RKO (cell line): ENCODE measurements at places on chromosomes 5 and 9.

DNA sequence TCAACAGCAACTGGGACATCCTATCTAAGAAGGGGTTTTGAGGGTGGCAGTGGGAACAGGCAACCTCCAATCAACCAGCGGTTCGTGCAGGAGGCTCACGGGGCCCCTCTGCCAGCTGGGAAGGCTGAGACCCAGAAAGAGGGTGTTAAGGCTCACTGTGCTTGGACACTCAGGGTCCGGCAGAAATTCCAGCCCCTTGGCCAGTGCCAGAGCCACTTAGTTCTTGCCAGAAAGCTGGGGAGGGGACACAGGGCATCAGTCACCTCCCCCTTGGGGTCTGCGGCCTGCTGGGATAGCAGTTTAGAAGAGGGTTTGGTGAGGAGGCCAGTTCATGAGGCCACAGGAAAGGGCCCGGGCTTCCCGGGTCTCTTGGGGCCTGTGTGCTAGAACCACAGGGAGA is 20.5 kb downstream of the ADGRD2 start:
- no peak for DNase-seq

GRCh38 chr5:69416180-69416579 is 1.3 kb downstream of the MARVELD2 start:
- no peak for DNase-seq

DNA sequence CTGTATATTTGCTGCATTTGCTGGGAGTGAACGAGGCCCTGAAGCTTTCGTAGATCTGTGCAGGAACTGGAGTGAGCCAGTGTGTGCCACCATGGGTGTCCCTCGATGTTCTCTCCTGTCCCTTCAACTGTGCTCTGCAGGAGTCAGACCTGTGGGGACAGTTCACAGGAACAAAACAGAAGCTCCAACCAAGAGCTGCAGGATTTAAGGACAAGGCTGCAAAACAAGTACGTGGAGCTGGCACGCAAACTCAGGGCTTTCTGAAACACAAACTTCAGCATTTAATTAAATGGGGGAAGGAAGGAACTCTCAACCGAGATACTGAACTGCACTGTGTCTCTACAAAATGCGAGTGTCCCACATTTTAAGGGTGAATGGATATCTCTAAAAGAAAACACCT is 24.2 kb downstream of the BASP1 start:
- no peak for DNase-seq

DNA sequence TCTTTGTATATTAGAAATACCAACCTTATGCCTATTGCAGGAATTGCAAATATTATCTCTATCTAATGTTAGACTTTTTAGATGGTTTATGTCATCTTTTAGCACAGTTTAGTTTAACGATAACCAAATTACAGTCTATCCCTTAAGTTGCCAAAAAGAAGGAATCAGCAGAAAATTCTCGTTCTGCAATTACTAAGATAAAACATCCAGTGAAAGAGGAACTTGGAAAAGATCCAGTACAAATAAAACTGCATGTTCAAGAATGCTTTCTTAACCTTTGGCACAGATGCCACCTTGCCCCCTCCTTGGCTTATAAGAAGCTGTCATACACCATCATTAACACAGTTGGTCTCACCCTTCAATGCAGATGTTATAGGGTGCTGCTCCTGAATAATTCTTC is 124.0 kb downstream of the SEMA5A start:
- DNase-seq, result no peak

DNA sequence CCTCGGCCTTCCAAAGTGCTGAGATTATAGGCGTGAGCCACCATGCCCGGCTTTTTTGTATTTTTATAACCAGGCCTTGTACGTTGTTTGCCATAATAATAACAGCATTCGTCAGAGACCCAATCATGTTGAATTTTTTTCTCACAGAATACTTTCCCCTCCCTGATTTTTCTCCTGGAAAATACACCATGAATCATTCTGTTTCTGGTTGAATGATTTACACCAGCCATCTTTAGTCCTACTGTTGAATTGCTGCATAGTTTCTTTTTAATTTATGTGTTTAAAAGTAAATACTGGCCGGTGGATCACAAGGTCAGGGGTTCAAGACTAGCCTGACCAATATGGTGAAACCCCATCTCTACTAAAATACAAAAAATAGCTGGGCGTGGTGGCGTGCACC is 3.5 kb downstream of the CNOT8 start:
- no peak for DNase-seq

- no peak for DNase-seq
These were observed 360.7 kb upstream of the CDH10 start for GRCh38 chr5:25005431-25005830.

DNA sequence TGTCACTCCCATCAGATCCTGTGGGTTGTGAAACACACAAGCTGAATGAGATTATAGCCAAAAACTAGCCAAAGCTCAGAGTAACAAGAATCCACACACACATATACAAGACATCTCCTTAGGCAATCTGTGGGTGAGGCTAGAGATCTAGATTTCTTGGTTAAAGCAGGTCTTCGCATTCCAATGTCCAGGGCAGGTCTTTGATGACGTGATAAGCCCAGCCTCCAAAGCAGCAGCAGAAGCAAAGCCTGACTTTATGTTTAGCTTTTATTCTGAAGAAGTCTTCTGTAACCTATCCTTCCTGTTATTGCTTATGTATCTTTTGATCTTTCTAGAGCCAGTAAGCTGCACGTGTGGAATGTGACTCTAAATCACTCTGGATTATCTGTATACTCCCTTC is 199.1 kb upstream of the SLC30A5 start:
- DNase-seq, result no peak

DNA sequence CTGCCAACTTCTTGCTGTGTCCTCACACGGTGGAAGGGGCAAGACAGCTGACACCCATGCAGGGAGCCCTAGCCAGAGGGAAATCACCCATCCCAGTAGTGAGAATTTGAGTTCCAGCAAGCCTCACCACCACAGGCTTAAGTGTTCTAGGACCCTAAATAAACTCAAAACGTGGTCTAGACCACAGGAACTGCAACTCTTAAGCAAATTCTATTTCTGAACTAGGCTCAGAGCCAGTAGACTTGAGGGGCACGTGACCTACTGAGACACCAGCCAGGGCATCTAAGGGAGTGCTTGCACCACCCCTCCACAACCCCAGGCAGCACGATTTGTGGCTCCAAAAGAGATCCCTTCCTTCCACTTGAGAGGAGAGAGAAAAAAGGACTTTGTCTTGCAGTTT is 96.0 kb upstream of the PHF24 start:
- DNase-seq, result no peak

DNA sequence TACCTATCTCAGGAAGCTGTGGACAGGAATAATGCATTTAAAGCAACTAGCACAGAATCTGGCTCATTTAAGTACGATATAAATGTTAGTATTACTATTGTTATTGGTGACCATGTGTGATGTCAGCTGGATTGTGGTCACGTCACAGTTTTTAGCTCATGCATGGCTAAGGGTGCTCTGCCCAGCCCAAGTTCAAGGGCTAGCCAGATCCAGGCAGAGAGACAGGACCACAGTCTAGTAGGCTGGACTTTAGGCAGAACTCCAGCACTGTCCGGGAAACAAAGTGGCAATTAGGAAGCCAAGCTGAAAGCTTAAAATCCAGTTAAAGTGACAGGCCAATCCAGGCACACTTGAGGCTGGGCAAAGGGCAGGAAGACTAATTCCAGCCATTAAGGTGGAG is 273.6 kb downstream of the ADAMTSL1 start:
- DNase-seq, result no peak

GRCh38 chr9:1804128-1804865 is 210.8 kb upstream of the SMARCA2 start:
- no peak for DNase-seq

GRCh38 chr5:149680810-149681221 is 49.3 kb upstream of the PPARGC1B start:
- no peak for DNase-seq

DNA sequence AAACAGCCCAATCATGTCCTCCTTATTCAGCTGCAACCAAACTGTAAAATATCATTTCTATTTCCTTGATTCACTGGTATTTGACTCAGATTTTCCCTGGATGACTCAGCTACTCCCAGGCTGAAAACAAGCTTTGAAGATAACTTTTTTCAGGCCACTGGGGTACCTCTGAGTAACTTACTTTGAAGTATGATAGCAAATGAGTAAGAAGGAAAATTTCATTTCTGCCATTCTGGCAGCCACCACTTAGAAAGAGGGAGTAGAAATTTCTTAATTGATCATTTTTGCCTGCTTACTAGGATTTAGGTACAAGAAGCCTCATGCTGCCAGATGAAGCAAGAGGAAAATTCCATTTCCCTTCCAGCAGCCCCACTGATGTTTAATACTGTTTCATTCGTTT is 247.4 kb downstream of the PRELID2 start:
- DNase-seq, result peak; percentile 87

GRCh38 chr9:12817702-12818101 is 42.9 kb downstream of the LURAP1L start:
- no peak for DNase-seq

DNA sequence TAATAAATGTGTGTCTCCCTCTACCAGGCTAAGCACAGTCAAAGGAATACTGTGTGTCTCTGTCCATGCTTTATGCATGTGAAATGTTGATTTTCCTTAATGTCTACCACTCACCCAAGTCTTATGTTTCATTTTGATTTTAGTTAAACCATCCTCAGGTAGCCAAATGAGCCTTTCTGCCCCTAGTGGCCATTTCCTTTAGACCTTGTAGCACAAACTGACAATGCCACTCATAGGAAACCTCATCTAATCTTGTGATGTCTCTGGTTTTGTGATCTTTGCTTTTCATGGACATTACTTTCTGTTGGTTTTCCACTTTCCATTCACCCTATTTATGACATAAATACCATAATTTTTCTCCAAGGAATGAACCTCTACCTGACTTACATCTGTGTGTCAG is 820.8 kb downstream of the MAT2B start:
- no peak for DNase-seq

DNA sequence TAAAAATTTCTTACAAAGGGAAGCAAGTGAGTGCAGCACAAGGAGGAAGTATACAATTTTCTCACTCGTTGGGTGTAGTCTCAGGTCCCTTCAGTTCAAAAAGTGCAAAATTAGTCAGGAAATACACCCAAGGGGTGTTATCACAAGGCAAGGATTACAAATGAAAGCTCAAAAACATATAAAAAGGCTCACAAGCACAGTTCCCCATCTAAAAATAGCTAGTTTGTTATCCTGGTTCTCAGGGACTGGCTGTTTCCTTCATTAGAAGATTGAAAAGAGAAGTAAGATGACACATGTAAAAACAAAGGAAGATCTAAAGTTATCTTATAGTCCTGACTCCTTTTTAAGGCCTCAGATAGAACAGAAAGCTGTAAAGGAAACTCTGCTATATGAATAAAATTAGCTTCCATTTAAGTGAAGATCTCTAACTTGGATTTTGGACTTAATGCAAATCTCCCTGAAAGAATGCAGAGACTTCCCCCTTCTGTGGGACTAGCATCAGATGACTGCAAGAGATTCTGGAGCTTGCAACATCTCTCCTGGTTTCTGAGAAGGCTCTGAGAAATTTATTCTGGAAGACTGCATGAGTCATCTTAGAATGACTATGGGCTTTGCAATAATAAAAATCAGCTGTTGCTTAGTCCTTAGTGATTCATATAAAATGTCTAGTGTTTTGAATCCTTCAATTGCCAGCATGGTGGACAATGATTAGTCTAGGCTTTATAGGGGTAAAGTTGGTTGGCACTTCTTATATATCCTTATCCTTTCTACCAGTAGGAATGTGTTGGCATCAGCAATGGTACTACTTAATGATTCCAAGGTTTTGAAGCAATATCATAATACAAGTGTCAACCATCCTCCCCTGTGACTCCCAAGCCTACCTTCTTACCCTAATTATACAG is 25.4 kb downstream of the DAB2 start:
- peak; percentile 93 for DNase-seq

- no peak for DNase-seq
These were observed 26.3 kb upstream of the CEP120 start for GRCh38 chr5:123449424-123449974.
